ENCODE measurements at places on chromosomes 4 and X. TPM values are rescaled to one million over a fixed set of nuclear protein-coding genes. Genes with fewer than 3 reads are reported as not detected.

The RASGEF1B gene
- 8.1 TPM for total RNA-seq

The GK gene
- total RNA-seq = 120 TPM

The MAGEA1 gene
- total RNA-seq = not detected

The CHIC2 gene
- 21.8 TPM for total RNA-seq

The CCNA2 gene
- total RNA-seq = 59.5 TPM
